Omental fat pad (tissue), 4 donors: ENCODE measurements at places on chromosomes 13 and 19.
A peak's percentile ranks its signal among the peaks of the same experiment; 100 is the strongest.

- DNase-seq = no peak
These were observed 14.6 kb upstream of the TMEM255B start for GRCh38 chr13:113744197-113745000.

- DNase-seq = no peak
These were observed 338.1 kb downstream of the RFC3 start for GRCh38 chr13:34155931-34156607.

DNA sequence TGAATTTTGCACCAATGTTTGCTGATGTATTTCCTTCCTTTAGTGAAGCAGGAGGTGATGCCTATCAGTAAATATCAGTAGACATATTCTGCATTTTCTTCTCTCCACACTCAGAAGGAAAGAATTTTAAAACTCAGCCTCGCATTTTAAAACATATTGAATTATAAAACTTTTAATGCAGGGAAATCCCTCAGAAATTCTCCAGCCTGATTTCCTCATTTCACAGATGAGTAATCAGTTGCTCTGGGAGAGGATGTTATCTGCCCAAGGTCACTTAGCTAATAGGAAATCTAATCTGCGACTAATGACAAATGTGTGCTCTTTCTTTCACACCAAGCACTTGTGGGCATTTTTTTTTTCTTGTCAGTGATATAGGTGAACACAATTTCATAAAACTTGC is 320.6 kb downstream of the ITGBL1 start:
- no peak for DNase-seq

DNA sequence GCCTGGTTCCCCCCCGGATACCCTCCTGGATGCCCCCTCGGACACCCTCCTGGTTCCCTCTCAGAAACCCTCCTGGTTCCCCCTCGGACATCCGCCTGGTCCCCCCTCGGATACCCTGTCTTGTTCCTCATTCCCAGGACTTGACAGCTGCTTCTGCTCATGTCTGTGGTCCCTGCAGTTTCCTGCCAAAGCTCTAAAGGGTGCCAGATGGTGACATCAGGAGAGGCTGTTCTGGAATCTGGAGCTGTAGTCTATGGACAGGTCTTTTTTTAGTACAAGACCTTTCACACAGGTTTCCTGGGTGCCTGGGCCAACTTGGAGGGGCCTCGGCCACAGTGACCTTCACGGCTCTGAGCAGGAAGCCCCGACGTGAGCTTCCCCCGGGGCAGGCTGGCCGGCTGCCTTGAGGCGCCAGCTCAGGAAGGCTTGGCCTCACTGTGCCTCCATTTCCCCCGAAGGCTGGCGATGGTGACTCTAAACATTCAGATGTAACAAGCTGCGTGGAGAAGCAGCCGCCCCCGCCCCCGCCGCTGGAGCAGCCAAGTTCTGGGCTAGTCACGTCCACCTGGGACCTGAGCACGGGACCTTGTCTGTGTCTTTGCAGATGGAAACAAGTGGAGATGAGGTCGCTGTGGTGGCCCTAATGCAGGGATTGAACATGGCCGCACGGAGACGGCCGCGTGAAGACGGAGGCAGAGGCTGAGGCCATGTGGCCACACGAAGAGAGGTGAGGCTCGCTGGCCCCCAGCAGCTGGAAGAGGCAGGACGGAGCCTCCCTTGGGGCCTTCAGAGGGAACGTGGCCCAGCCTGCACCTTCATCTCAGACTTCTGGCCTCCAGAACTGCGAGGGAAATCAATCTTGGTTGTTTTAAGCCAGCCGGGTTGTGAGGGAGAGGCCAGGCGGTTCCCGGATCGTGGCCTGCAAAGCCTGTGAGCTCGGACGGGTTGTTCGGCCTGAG is 12.7 kb downstream of the SGTA start:
- no peak for DNase-seq

GRCh38 chr13:112716841-112717520 is 27.1 kb downstream of the ATP11A start:
- no peak for DNase-seq

DNA sequence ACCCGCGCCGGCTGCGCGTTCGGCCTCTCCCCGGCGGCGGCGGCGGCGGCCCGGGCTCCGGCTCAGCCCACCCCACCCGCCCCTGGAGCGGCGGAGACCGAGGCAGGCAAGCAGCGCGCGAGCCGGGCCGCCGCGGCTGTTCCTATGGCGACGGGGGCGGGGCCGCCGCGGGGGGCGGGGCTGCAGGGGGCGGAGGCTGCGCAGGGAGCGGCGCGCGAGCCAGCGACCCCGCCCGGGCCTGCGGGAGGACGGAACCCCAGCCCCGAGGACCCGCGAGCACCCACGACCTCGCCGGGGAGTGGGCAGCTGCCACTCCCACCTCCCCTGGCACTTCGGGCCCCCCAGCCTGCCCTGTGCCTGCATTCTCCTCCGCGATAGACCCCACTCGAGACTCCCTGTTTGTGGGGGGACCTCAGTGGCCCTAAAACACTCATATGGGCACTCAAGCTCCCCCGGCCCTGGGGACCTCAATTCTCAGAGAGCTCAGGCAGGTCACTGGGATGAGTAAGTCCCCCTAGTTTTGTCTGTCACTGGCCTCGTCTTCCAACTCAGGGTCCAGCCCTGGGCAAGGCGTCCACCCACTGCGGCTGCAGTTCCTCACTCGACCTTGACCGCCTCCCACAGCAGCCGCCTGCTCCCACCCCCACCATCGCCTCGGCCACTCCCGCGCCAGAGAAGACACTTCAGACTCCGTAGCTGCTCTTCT is at the start of gene CTXN1:
Gene CTXN1 (minus strand): TSS at position 115 of the 706 bp plus-strand sequence. CDS start 597 bp downstream, outside the sequence.
- DNase-seq = peak; percentile 61

DNA sequence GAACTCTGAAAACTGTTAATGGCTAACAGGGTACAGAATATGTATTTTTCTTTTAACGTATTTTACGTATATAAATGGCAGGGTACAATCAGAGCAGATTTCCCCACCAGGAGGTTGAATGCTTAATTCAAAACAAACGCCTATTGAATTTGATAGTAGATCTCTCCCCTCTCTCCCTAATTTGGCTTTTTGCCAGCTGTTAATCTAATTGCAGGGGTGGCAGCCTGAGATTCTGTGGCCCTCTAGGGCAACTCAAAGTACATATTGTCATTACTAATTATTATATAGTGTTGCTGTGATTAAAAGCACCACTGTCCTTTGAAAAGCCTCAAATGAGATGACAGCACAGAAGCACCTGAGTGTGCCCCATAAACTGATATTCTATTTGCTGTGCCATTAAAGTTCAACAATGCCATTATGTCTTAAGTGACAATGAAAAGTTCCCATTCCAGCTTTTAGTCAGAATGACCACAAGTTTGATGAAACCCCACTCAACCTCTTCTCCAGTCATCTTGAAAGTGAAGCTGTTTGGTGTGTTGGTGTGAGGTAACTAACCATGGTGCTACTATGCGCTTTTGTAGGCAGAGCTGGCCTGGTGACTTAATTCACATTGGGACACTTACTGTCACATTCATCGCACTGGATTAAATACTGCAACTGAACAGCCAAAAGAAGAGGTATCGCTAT is 351.4 kb downstream of the KCNRG start:
- DNase-seq = no peak

DNA sequence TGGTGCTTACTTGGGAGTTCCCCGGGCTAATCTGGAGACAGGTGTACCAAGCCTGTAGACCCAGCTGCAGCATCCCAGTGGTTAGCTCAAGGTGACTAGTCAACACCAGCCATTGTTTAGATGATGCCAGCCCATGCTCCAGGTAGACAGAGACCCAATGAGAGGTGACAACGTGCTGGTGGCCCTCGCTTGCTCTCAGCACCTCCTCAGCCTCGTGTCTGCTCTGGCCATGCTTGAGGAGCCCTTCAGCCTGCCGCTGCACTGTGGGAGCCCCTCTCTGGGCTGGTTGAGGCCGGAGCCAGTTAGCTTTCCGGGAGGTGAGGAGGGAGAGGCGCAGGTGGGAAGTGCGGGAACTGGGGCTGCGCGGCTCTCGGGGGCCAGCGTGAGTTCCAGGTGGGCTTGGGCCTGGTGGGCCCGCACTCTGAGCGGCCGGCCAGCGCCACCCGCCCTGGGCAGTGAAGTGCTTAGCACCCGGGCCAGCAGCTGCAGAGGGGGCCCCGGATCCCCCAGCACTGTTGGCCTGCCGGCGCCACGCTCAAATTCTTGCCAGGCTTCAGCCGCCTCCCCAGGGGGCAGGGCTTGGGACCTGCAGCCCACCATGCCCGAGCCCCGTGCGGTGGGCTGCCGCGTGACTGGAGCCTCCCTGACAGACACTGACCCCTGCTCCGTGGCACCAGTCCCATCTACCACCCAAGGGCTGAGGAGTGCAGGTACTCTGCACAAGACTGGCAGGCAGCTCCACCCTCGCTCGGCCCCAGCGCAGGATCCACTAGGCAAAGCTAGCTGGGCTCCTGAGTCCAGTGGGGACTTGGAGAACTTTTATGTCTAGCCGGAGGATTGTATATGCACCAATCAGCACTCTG is 85.9 kb upstream of the VSTM2B start:
- no peak for DNase-seq

GRCh38 chr19:51158474-51159129 is 16.5 kb downstream of the SIGLEC7 start:
- DNase-seq = peak; percentile 88

GRCh38 chr13:35995136-35995535 is 136.0 kb downstream of the DCLK1 start:
- no peak for DNase-seq

DNA sequence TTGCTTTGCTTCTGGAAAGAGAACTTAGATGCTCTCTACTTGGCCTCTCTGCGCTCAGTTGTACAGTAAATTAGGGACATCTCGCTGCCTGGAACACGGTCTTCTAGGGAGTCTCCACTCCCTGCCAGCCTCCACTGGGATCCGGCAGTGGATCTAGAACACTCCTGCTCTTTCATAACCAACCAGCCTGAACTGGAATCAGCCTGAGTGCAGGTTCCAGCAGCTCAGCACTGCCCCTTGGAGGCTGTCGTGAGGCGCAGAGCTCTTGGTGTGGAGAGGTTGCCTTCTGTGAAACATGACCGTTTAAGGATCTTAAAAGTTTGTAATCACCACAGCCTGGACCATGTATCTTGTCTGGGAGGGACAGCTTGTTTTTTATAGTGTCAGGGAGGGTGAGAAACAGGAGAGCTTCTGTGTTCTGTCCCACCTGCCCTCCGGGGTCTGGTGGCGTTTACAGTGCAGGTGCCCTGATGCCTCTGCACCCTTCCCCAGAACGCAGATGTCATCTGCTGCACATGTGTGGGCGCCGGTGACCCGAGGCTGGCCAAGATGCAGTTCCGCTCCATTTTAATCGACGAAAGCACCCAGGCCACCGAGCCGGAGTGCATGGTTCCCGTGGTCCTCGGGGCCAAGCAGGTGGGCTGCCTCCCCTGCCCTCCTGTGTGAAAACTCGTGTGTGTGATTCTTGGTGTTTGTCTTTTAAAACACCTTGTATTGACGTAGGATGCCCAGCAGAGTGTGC is 24.8 kb downstream of the UPF1 start:
- no peak for DNase-seq

- DNase-seq = no peak
These were observed 95.5 kb downstream of the OXGR1 start for GRCh38 chr13:96898646-96899254.

DNA sequence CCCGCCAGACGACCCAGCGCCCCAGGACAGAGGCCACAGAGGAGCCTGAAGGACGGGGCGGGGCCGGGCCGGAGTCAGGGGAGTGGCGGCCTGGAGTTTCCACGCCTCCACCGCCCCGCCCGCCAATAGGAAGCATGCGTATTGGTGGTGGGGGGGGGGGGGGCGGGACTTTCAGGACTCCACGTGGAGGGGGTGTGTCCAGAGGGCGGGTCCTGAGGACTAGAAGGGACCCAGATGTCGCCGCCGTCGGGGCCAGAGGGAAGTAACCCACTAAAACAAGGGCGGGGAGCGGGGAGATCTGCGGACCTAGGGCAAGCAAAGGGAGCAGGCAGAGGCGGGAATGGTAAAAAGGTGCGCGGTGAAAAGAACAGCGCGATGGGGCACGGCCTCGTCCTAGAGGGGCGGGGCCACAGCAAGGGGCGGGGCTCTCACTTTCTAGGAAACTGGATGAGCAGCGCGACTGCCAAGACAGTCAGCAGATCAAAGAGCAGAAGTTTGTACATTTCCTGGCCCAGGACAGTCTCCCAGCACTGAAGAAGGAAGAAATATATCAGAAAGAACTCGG is 2.8 kb upstream of the LENG1 start:
- peak; percentile 74 for DNase-seq

- DNase-seq = no peak
These were observed 964 bp downstream of the SPINT2 start for GRCh38 chr19:38265213-38265861.

DNA sequence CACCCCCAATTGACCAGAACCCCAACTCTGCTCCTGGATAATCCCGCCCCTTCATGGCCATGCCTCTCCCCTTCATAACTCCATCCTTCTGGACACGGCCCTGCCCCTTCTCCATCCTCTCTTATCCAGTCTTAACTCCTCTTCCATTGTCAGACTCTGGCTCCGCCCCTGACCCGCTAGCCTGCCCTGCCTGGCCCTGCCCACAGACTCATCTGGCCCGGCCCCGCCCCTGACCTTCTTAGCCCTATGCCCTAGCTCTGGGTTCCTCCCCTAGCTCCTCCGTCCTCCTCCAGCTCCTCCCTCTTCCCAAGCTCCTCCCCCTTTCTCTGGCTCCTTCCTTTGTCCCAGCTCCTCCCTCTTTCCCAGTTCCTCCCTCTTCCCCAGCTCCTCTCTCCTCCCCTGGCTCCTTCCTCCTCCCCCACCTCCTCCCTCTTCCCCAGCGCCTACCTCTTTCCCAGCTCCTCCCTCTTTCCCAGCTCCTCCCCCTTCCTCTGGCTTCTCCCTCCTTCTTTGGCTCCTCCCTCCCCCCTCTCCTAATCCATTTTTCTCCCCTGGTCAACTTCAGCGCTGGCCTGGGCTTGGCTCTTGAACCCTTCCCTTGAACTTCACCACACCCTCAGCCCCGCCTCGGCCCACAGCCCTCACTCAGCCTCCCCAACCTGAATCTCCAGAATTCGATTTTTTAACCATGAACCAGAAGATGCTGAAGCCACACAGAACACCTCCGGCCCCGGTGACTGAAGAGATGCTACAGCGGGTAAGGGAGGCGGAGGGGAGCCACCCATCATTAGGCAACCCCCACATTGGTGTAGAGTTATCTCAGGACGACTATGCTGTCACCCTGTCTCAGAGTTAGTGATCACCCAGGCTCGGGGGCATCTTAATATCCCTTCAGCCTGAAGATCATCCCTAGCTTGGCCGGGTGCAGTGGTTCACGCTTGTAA is 9.2 kb upstream of the ZNF358 start:
- no peak for DNase-seq

DNA sequence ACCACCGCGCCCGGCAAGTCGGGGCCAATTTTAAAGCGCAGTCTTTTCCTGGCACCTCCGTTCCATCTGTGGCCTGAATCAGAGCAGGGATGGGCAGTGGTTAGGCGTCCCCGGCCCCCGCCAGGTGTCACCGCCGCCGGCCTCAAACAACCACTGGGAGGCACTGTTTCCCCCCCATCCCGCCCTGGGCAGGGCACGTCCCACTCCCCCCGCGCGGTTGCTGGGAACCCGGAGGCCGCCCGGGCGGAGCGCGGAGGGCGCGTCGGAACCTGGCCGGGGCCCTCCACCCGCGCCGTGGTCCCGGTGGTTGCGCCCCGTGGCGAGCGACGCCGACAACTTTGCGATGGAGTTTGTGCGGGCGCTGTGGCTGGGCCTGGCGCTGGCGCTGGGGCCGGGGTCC is at the start of gene GRIN3B:
Gene GRIN3B (plus strand): TSS at position 325 of the 400 bp plus-strand sequence. CDS start 19 bp downstream, at position 344.
- no peak for DNase-seq
